Activated gamma-delta T cell treated with Interleukin-2 at 50 U/mL for 16 hours (primary cell): ENCODE measurements at places on chromosomes 2 and 18.
A peak's percentile ranks its signal among the peaks of the same experiment; 100 is the strongest.

GRCh38 chr2:104856086-104856972 lies 2.4 kb downstream of the POU3F3 start:
- DNase-seq, result no peak

DNA sequence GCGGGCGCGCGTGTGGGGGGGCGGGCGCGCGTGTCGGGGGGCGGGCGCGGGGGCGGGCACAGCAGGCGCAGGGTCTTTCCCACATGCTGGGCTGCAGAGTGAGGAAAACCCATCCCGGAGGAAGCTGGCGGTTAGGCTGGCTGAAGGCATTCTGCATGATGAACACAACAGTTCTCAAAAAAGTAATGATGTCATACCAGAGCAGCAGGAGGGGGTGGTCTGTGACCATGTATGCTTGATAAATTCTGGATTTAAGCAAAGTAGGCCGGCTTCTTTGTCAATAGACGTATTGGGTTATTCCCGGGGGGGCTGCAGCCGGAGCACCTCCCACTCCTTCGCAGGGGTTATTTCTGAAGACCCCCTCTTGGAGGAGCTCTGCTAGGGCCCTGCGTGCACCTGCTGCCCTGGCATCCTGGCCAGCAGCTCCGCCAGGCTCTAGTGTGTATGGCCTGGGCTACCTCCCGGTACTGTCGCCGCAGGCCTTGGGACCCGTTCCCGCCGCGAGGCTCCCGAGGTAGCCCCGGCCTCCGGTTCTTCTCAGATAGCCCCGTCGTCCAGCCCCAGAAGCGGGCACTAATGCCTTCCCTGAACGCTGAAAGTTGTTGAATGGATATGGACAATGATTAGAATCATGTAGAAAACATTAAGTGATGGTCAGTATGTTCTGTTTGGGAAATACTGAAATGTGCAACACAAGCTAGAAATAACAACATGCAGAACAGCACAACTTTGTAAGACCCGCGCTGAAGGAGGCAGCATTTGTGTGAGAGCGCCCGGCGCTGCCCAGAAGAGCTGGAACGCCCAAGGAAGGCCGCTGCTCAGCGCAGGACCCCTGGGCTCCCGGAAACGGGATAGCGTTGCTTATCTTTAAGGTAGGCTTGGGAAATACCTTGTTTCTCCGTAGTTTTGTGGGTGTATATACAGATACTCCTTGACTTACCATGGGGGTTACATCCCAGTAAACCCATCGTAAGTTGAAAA lies 101.4 kb upstream of the RAB6C start:
- no peak for DNase-seq

DNA sequence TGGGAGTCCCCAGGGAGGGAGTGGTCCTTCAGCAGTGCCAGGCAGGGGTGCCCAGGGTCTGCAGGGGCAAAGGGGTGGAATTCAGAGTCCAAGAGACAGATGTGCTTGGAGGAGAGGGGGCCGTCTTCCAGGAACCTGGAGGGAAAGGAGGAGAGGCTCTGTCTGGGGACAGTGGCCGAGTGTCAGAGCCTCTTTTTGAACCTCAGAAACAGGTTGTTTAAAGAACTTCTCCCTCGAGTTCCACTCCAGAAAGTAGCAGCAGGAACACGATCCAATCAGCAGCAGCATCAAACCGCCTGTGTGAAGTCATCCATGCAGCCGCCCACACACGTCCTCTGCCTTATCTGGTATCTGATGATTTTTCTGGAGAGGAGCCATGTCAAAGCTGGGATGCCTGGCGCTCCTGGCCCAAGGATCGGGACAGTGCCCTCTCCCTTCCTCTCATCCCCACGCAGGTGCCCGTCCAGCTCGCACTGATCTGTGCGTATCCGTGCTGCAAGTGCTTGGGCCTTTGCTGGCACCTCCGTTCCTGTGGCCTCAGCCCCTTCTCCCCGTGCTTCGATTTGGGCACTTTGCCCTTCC lies 205.1 kb downstream of the NDUFA10 start:
- DNase-seq, result no peak

DNA sequence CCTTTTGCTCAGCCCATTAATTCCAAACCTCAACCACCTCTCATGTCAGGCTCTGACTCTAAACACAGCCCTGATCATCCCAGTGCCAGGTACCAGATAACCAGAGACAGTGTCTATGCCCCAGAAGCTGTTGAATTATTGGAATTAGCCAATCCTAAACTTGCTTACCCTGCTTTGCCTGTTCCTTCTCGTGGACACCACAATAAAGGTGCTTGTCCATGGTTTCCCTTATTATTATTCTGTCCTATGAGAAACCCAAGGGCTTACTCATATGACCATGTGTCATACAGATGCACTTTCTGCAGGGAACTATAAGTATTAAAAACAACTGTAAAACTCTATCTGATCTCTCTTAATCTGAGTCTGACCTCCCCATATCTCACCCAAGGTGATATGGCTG lies 2193.8 kb upstream of the PIK3C3 start:
- DNase-seq, result no peak

DNA sequence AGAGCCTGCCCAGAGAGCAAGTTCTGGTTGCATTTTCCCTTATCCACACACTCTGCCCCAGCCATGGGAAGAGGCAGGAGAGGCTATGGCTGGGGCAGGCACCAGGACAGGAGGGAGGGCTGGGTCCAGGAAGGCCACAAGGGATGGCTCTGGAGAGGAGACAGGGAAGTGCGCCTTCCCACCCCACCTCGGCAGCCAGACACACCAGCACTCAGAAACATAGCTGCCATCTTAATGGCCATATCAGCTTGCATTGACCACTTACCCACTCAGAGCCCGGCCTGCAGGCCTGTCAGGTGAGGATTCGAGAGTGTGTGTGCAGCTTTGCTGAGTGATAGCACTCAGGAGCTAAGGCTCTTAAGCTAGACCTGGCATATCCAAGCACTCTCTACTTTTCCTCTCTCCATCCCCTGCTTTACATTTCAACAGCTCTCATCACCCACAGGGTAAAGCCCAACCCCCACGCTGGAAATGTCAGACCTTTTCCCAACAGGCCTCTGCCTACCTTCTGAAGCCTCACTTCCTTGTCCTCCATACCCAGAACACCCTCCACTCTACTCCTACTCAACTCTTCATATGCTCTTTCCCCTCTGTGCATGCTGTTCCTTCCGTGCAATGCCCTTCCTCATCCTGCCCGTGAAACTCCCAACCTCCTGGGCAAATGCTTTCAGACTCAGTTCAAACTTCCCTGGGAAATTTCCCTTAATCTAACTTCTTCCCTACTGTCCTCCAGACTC lies 147.9 kb downstream of the TNS1 start:
- no peak for DNase-seq

DNA sequence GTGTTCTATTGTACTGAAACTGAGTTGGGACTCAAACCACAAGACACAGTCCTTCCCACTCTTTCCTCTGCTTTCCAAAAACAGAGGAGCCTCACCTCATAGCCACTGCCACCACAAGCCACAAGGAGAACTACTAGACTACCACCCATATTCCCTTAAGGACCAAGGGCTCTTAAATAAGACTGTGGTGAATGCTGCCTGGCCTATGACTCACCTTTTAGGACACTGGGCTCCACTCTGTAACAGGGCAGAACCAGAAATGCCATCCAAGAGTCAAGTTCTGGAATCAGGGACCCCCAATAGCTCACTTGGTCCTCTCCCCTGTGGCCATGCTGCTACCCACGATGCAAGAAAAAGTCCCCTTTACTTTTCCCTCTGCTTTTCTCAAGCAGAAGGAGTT lies 851.4 kb downstream of the BCL11A start:
- DNase-seq, result no peak

- DNase-seq, result no peak
Observed at GRCh38 chr18:46406539-46406932, 250.5 kb downstream of the LOXHD1 start.

GRCh38 chr2:165456027-165456426 lies 13.5 kb upstream of the CSRNP3 start:
- DNase-seq, result no peak

DNA sequence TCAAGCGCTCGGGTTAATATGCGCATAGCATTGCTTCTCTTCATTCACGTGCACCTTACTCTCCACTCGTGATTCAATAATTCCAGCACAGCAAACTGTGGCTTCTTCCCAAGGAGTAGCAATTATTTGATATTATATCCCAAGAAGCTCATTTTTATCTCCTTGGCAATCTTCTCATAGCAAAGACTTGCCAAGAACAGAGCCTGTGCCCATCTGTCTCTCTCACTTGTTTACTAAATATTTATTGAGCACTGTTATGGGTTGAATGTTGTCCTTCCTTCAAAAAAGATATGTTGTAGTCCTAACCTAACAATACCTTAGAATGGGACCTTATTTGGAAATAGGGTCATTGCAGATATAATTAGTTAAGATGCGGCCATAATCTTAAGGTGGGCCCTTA lies 233.7 kb downstream of the TFCP2L1 start:
- DNase-seq, result no peak

- DNase-seq, result no peak
Observed at GRCh38 chr18:54740136-54740846, 88.0 kb upstream of the RAB27B start.

GRCh38 chr2:188659656-188660406 lies 314.3 kb upstream of the COL3A1 start:
- DNase-seq, result no peak

DNA sequence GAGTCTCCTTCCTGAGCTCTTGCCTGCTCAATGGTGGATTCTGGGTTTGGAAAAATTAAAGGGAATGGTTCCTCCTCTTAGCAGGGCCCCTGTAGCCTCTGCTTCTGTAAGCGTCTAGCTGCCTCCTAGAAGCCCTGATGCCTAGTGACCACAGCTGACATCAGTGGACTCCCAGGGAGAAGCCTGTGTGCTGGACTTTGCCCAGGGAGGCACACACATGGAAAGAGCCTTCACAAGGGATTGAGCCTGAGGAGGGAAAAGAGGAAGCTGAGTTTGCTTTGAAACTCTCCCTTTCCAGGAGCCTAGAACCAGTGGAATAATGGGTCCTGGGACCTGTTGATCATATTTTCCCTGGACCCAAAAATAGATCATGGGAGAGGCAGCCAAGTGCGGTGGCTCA lies 1.4 kb upstream of the CFAP65 start:
- no peak for DNase-seq

GRCh38 chr18:692824-693223 lies 19.6 kb downstream of the ENOSF1 start:
- no peak for DNase-seq

GRCh38 chr2:202007015-202007982 lies 26.4 kb upstream of the FZD7 start:
- no peak for DNase-seq

DNA sequence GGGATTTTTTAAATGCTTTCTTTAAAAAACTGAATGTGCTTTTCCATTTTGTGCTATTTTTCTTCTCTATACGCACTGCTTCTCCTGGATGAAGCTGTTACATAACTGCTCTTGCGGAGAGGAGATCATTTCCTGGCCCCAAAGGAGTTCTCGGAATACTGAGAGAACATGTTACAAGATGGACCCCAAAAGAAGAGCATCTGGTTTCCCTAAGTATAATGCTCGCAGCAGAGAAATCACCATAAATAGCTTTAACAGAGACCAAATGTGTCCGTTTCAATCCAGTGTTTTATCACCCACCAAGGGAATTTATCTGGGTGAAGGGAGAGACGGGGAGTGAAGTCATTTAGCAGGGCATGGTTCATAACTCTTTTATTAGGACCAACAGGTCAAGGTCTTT lies 80.1 kb downstream of the RBM43 start:
- DNase-seq, result no peak

DNA sequence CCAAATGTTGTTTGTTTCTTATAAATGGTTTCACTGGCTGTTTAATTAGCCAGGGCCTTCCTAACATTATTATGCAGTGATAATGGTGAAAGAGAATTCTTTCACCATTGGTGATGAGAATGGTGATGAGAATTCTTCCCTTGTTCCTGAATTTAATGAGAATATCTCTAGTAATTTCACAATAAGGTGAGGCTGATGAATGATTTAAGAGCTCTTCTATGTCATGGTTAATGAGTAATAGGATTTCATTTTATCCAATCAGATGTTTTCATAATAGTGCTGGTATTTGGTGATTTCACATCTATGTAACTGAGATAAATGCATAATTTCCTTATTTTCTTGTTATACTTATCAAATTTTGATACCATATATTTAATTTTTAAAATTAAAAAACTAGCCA lies 535.7 kb upstream of the ZEB2 start:
- no peak for DNase-seq

DNA sequence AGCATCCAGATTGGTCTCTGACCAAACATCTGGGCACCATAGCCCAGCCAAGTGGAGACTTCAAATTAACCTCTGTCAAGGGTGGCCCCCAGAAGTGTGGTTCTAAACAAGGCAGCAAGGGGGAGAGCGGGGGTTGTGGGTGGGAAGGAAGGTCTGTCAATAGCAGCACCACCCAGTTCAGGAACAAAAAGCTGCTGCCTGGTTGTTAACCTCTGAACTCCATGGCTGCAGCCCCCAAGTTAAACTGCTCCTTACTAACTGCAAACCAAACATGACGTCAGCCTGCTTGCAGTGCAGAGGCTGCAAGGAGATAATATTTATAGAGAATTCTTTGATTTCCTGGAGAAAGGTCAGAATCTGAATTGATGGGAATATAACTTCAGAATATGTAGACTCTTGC lies 76.5 kb downstream of the ARL4C start:
- peak; percentile 31 for DNase-seq

- no peak for DNase-seq
Observed at GRCh38 chr2:40282428-40282827, 169.5 kb downstream of the SLC8A1 start.

GRCh38 chr2:209441541-209441940 lies 17.7 kb downstream of the MAP2 start:
- no peak for DNase-seq

GRCh38 chr2:171056307-171056706 lies 104.4 kb downstream of the TLK1 start:
- no peak for DNase-seq

DNA sequence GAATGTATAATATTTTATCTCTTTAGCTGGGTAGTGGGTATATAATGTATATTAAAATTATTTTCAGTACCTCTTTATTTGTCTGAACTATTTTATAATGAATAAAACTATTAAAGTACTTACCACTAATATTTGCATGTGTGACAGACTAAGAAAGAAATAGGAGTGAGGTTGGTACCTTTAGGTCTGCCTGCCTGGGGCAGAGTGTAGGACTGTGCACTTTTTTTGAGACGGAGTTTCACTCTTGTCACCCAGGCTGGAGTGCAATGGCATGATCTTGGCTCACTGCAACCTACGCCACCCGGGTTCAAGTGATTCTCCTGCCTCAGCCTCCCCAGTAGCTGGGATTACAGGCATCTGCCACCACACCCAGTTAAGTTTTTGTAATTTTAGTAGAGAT lies 18.8 kb downstream of the NCOA1 start:
- no peak for DNase-seq

GRCh38 chr2:240528406-240529040 lies 29.3 kb downstream of the ANKMY1 start:
- DNase-seq, result no peak

- DNase-seq, result no peak
Observed at GRCh38 chr2:128370468-128371247, 52.0 kb upstream of the HS6ST1 start.

GRCh38 chr2:159139216-159139933 lies 147.1 kb downstream of the WDSUB1 start:
- DNase-seq, result no peak
